ENCODE measurements at places on chromosomes 2 and 18. TPM values are rescaled to one million over a fixed set of nuclear protein-coding genes. Genes with fewer than 3 reads are reported as not detected.

SP5 gene
- total RNA-seq, result 1.2 TPM

CXCR4 gene
- total RNA-seq, result 42.6 TPM

IL1F10 gene
- total RNA-seq, result not detected

GRCh38 chr2:39483534-39483933 is 46.4 kb upstream of the MAP4K3 start:
- no peaks in the 10 kb centered on the region for H3K27me3 ChIP-seq
- H3K4me3 ChIP-seq, result no peak overlapping the region
- no peak overlapping the region for H3K27ac ChIP-seq
- DNase-seq, result no peak
- no peaks in the 10 kb centered on the region for H3K4me1 ChIP-seq

RABL2A gene
- total RNA-seq, result 10.8 TPM
